ENCODE measurements at places on chromosomes 12 and 14. TPM values are rescaled to one million over a fixed set of nuclear protein-coding genes. Genes with fewer than 3 reads are reported as not detected.

- DNase-seq: no peak
These were observed 449.7 kb downstream of the BTG1 start for GRCh38 chr12:91695964-91696363.

- DNase-seq: no peak
These were observed 16.7 kb downstream of the GPHB5 start for GRCh38 chr14:63301891-63302534.

The TAS2R43 gene
- 4.5 TPM for total RNA-seq

DNA sequence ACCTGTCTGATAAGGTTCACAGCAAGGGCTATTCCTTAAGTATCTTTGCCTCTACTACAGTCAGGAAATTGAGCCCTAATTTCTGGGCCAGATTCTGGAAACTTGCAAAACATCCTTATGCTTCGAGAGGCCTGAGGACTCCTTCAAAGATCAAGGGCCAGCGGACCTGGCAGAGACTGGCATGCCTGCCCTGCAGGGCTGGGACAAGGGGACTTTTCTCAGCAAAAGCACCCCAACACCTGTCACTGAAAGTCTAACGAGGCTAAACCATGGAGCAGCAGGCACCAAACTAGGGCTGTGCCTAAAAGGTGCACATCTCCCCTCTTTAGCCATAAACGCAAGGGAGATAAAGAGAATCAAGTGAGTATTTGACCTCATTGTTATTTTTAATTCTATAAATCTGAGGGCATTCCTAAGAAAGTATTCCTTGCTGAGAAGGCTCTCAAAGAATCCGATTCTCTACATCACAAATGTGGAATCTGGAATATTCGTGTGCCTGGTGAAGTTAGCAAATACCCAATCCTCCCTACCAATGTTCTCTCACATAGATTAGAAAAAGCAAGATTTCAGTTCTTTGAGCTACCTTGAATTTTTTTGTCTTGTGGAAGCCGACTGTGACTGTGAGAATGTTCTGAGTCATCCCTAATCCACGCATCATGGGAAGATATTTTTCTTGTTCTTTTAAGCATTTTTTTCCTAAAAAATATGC lies 328.2 kb upstream of the NOVA1 start:
- DNase-seq: no peak

- no peak for DNase-seq
These were observed 141.3 kb downstream of the EMP1 start for GRCh38 chr12:13337791-13338190.

DNA sequence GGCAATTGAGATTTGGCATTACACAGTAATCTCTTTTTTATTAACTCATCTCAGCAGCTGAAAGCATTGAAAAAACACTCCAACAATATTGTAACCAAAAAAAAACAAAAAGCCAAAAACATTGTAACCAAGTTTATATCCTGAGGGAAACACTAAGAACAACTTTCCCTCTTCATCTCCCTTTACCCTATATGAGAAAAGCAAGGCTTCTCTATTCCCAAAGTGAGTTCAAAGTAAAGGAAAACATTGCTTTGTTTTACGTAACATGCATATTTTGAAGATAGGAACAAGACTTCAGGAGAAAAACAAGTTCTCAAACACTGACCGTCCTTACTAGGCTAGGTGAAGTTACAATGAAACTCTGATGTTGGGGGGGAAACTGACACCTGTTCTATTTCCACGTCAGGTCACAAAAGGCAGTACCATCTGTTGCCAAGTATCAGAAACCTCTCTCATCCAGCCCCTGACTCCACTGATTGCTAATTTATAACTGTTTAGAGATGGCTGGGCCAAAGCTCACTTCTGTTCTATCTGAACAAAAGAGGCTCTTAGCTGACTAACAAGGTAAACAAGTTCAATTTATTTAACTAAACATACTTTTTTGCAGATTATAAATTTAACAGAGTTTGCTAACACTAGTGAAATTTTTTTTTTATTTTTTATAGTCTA lies 67.9 kb upstream of the PLXNC1 start:
- DNase-seq: no peak

The ALKBH2 gene
- total RNA-seq: 17.3 TPM

The ESRRB gene
- 0.87 TPM for total RNA-seq

The KRT4 gene
- not detected for total RNA-seq

The RALGAPA1 gene
- total RNA-seq: 81.9 TPM

The VWF gene
- total RNA-seq: 311 TPM

DNA sequence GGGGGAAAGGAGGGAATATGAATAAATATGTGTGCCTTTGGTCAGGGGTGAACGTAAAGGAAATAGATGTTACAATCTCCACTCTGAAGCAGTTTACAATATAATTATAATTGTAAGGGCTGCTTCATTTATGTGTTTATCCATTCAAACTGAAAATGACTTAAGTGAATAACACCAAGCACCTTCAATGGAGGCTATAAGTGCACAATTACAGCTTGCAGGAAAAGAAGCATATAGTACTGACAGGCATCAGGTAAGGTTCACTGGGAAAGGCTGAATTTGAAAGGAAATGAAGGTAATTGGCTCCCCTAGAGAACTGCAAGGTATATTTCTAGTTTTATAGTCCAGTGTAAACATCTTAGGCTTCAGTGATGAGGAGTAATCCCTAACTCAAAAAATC lies 192.7 kb downstream of the STXBP6 start:
- DNase-seq: no peak

- no peak for DNase-seq
These were observed 299.6 kb downstream of the DIO2 start for GRCh38 chr14:79911744-79912143.

The ERP27 gene
- total RNA-seq: not detected

DNA sequence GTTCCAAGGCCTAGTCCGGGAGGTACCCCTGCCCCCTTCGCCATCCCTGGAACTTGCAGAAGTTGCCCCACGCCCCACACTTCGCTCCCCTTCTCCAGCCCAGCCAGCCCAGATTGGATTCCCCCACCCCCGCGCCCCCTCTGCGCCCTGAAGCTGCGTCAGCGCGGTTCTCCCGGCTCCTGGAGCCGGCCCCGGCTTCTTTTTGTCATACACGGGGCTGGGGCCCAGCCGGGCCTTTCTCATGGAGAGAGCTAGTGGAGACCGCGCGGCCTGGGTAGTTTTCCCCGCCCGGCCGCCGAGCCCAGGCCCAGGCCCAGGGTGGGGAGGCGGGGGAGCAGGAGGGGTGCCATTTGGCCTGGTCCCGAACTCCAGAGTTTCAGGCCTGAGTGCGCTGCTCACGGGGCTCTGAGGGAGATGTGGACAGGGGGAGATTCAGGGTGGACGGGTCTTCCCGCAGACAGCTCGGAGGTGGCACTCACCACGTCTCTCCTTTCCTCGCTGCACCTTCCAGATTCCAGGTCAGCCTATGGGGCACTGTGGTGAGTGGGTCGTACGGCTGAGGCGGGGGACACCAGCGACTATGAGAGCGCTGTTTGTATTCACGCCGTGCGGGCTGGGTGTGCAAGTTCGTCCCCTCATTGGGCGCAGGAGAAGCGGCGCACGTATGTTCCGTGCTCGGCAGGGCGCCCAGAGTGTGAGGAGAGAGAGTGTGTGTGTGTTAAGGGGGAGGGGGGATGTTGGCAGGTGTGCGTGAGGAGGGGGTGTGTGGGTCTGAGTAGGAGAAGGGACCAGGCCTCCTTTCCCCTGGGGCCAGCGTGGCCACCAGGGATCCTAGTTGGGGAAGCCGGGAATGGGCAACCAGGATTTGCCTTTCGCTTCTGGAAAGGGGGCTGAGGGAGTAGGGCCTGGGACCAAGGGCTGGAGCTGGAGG lies 785 bp upstream of the LHX5 start:
- no peak for DNase-seq

- no peak for DNase-seq
These were observed 1402.0 kb upstream of the SEL1L start for GRCh38 chr14:82935691-82936090.

DNA sequence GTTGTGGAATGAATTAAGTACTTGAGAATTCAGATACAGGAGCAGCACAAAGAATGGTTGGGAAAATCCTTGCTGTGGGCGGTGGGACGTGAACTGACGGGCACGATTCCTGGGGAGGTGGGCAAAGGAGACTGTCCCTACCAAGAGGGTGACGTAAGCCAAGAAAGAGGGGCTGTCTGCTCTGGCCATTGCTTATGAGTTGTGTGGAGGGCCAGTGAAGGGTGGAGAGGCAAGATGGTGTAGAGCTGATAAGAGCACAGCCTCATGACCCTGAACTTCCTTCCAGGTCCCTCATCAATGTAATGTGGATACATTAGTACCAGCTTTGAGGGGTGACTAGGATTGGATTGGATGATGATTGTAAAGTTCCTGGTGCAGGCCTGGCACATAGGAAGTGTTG lies 50.2 kb downstream of the WDR20 start:
- no peak for DNase-seq

DNA sequence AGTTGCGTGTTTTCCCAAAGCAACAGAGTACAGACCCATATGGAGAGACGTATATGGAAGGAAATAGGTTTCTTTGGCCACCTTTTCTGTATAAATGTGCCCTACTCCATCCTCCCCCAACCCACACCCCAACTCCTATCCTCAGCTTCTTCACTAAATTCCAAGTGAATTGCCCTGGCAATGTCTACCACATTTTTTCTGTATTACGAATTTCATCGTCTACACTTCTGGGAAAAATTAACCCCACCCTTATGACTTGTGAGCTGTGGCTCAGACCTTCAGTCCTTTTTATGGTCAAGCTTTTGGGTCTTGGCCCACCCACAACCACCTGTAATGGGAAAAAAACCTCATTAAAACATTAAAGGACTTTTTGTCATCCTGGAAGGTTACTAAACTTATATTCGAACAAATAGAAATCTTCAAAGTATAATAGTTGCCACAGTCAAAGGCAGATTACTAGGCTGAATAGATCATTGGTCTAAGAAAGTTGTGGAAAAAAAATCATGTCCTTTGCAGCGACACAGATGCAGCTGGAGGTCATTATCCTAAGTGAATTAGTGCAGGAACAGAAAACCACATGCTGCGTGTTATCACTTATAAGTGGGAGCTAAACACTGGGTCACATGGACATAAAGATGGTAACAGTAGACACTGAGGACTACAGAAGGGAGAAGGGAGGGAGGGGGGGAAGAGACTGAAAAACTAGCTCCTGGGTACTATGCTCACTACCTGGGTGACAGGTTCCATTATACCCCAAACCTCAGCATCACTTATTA lies 15.7 kb upstream of the NFKBIA start:
- DNase-seq: no peak

The INHBC gene
- not detected for total RNA-seq

DNA sequence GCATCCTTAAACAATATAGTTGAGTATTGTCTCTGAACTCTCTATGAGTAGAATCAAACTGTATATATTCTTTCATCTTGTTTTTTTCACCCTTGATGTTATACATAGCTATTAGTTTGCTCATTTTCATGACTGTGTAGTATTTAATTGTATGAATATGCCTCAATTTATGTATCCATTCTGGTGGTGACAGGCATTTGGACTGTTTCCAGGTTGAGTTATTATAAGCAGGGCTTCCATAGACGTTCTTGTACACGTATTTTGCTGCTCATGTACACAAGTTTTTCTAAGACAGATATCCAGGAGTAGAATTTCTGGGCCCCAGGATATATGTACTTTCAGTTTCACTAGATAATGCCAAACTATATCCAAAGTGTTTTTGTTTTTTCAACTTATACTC lies 211.4 kb downstream of the NTF3 start:
- DNase-seq: no peak

DNA sequence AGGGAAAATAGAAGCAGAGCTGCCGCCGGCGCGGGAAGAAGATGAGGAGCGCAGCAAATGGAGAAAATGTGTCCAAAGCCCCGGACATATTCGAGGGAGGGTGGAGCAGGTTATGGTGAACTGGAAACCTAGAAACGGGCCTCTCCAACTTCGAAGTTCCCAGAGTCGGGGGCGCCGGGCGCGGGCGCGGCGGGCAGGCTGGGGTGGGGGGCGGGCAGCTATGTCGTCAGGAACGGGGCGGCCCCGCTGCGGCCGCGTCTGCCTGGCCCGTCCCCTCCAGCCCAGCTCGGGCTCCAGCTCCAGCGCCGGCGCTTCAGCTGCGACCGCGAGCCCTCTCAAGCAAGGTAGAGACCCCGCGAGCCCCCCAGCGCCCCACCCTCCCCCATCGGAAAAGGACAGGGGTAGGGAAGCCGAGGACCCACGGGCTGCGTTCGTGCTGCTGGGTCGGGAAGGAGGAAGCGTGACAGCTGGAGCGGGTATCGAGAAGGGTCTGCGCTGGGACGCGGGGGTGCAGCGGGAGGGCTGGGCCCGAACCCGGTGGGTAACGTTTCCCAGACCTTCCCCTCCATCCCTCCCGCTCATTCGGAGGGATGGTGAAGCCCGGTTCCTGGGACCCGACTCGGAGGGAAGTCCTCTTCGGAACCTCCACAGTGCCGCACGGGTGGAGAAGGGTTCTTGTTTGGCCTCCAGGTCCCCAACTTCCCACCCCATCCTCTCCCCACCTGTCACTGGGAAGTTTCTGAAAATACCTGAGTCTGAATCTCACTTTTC lies 1.0 kb downstream of the DGKA start:
- DNase-seq: peak; percentile 36

- no peak for DNase-seq
These were observed 452.2 kb downstream of the BCL11B start for GRCh38 chr14:98819867-98820206.

The NELL2 gene
- 0.63 TPM for total RNA-seq

The APOF gene
- not detected for total RNA-seq

The TAS2R20 gene
- 8.4 TPM for total RNA-seq

- DNase-seq: no peak
These were observed 36.4 kb upstream of the P2RX7 start for GRCh38 chr12:121096199-121096798.
